Stimulated activated CD4-positive, alpha-beta T cell treated with anti-CD3 and anti-CD28 coated beads, Interleukin-1b, Interleukin-23, amount 100 ng/mL, for 4 hours (primary cell): ENCODE measurements at places on chromosomes 1 and 21.
A peak's percentile ranks its signal among the peaks of the same experiment; 100 is the strongest.

DNA sequence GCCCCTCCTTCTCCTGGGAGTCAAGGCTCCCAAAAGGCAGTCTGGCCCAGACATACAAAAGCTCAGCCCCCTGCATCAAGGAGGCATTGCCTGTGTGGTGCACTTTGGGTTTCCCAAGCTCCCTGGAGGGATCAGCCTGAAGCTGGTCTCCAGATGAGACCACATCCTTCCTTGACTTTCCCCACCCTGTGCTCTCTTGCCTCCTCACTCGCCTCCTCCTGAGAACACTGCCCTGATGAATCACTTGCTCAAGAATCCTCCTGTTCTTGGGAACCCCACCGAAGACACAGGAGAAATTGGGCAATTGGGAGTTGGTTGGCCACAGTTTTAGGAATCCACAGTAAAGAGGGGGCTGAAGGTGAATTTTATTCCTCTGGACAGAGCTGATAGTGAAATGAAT is 34.8 kb upstream of the LYST start:
- no peak for DNase-seq

DNA sequence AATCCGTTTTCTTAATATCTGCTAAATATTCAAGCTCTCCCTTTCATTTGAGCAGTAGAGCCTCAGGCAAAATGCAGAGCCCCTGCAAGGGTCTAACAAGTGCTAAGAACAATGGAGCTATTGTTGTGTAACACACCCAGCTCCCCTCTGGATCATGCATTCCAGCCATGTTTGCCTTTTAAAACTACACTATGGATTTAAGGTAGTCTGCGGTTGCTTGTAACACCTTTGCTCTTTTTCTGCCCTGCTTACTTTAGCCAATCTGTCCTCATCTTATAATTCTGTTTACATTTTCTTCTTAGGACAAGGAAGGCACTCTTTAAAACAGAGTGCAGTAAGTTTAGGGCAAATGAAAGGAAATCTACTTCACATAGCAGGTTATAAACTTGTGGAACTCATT is 60.0 kb upstream of the C1orf105 start:
- no peak for DNase-seq

DNA sequence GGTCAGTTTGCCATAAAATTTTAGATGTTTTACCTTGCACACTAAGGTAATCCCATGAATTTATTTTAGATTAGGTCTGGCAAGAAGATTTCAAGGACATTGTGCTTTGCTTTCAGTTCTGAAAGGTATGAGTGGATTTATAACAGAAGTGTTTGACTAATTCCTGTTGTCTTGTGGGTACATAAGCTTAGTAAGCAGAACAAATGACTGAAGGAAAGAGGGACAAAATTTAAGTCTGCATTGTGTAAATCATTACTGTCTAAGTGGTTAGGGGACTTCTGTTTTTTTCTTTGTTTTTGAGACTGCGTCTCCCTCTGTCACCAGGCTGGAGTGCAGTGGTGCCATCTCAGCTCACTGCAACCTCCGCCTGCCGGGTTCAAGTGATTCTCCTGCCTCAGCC is 60.1 kb downstream of the PKN2 start:
- DNase-seq: no peak

DNA sequence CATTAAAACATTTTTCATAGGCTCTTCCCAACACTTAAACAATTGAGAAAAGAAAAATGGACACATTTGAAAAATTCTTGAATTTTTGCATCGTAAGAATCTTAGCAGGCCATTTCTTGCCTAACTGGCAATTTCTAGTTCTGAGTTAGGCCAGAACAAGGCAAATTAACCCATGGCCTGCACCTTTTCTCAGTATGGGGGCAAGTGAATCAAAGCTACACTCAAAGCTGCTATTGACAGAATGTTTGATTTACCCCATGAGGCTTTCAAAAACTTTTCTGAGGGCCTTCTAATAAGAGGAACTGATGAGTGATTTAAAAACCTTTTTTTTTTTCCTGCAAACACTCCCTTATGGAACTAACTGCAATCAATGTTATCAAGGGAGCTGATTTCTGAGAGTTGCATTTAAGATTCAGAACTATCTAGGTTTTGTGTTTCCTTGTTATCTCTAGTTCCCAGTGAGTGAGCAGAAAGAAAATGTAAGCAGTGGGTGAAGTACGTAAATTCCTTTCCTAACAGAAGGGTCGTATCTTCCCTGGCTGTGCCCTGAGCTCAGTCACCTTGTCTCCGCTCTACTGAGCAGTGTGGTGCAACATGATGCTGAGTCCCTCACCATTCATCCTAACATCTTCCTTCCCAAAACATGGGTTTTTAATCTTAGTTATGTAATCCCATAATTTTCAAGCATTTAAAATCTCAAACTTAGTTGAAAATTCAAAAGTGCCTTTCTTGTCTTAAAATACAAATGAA is 353.7 kb downstream of the DPYD start:
- no peak for DNase-seq

DNA sequence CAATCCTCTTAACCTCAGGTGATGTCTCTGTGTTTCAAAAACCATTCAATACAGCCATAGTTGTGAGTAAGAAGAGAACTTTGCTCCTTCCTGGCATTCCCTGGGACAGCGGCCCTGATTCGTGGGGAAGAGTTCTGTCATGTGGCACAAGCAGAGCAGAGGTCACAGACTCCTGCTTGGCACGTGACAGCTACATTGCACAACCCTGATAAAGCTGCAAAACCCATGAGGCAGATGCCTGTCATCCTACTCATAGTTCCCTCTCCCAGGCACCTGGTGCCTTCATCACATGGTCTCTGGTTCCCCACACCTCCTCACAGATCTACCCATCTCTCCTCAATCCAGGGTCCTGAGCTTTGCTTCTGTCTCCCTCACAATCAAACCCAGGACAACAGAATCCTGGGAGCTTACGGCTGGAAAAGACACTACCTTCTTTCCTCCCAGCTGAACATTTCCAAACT is 70.8 kb downstream of the PLPP3 start:
- no peak for DNase-seq

GRCh38 chr1:119914071-119914470 is 17.8 kb upstream of the ADAM30 start:
- no peak for DNase-seq

DNA sequence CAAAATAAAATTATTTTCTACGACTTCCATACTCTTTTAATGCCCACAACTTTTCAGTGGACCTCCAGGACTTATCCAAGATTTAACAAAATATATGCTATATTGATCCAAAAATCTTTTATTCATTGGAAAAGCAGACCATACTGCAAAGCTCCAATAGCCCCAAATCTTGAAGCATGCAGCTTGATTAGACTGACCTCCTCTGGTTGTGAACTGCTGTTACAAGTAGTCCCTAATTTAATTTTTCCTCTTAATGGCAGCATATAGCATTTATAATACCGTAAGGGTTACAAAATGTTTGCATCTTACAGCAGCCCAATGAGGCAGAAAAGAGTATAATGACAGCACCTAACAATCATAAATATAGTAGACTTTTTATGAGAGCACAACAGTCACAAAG is 49.8 kb downstream of the TPR start:
- DNase-seq: no peak

DNA sequence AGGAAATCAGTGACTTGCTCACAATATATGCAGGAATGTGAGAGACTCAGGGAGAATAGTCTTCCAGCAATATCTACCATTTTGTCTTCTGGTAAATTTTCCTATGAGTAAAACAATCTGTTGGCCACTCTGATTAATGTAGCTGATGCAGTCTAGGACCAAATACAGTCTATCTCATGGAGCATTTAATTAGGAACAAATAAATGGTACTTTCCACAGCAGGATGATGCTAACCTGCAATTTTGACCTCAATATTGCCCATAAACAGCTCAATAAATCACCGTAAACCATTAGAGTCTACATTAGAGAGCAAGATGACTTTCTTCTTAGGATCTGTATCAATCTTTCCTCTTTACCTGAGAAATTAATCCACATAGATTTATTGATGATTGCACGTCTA is 567.7 kb upstream of the B3GALT2 start:
- DNase-seq: no peak

DNA sequence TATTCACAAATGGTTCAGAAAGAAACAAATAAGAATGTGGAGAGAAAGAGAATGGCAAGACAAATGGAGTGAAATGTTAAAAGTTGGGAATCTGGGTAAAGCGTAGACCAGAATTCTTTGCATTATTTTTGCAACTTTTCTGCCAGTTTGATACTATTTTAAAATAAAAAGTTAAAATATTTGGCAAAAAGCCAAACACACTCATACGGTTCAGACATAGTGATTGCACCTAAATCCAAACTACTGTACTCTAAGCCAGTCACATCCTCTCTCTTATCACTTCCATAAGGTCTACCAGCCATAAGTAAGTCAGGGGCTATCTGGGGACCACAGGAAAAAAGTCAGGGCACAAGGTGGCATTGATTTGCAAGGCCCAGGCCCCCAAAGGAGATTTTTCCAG is 14.4 kb downstream of the STUM start:
- no peak for DNase-seq

DNA sequence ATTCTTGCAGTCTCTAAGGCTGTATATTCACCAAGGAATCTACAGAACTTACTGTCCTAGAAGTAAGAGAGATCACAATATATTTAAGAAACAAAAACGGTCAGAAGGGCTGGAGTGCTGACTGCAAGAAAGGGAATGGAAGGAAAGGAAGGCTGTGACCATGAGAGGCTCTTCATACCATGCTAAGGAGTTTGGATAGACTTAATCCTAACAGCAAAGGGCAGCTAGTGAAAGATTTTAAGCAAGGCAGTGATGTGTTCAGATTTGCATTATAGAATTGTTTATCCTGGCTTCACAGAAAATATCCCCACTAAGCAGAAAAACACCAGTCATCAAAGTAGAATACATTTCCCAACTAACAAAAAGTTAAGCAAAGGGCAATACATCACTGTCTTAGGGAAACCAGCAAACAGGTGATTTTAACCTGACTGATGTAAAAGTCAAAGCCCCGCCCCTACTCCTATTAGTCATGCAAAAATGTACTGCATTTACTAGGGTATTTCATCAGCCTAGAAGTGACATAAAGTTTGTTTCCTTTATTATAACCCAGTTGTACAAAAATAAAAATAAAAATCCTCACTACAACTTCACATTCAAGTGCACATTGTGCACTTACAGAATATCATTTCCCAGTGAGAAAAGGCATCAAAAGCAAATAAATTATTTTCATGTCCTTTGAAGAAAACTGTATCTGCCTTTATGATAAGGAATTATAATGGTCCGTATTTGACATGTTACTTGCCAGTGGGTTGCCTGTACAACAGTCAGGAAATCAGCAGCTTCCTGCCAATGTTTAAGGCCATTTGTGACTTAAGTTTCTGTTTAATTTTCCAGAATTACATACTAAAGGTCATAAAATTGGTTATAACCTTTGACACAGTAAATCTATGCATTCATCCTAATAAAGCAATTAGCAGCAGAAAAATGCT is 17.2 kb downstream of the JAK1 start:
- peak; percentile 45 for DNase-seq

- no peak for DNase-seq
These were observed 28.2 kb downstream of the BATF3 start for GRCh38 chr1:212671342-212672031.

GRCh38 chr1:110890474-110891196 is 17.7 kb downstream of the CD53 start:
- DNase-seq: no peak

GRCh38 chr1:14100444-14100843 is 400.5 kb downstream of the PRDM2 start:
- DNase-seq: no peak

DNA sequence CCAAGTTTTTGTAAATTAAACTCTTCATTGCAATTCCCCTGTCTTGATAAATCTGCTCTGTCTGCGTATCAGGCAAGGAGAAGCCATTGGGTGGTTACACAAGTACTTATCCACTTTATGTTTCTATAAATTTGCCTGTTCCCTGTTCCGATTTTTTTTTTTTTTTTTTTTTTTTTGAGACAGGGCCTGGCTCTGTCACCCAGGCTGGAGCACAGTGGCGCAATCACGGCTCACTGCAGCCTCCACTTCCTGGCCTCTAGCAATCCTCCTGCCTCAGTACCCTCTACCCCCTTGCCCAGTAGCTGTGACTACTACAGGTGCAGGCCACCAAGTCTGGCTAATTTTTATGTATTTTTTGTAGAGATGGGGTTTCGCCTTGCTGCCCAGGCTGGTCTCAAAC is 11.1 kb upstream of the CSRP1 start:
- DNase-seq: no peak

DNA sequence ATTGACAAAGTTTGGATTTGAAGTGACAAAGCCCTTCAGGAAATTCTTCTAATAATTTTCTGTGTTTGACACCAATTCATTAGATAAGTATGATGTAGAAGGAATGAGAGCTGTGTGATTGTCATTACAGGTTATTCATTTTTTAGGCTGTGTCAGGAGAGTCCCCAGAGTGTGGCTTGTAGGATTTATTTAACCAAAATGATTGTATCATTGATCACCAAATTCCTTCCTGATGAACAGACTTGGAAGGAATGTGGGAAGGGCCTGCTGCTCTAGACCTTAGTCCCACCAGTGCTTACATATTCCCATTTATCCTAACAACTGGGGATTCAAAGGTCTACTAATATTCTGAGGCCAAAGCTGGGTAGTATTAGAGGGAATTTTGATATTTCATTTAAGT is 383.3 kb upstream of the KAZN start:
- DNase-seq: no peak

GRCh38 chr1:79074975-79075374 is 68.4 kb upstream of the ADGRL4 start:
- DNase-seq: no peak

DNA sequence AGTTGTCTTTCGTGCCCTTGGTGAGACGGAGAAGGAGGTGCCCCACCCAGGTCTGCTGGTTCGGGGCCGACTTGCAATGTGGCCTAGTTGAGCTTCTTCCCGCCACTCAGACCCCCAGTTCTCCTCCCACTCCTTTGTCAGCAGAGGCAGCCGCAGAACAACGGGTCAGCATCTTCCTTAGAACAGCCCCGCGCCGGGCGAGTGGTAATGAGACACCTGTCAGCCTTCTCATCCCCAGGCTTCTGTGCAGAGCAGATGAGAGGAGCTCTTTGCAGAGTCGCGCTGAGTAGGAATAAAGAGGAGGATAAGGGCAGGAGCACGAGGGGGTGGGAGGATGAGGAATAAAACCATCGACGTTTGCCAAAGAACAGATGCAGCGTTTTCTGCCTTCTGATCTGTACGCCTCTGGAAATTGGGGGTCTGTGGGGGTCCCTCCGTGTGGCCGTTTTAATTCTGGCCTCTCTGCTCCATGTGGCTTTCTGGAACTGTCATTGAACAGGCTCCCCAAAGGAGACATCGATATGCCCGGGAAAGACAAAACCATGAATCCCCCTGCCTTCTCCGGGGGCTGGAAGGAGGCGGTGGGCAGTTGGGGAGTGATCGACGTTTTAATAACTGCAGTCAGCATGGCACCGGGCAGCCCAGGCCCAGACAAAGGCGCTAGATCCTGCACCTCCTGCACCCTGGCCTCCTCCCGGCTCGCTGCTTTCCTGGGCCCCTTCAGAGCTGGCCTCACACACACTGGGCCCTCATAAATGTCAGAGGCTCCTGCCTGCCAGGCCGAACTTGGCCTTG is 27.5 kb upstream of the IGSF21 start:
- no peak for DNase-seq

DNA sequence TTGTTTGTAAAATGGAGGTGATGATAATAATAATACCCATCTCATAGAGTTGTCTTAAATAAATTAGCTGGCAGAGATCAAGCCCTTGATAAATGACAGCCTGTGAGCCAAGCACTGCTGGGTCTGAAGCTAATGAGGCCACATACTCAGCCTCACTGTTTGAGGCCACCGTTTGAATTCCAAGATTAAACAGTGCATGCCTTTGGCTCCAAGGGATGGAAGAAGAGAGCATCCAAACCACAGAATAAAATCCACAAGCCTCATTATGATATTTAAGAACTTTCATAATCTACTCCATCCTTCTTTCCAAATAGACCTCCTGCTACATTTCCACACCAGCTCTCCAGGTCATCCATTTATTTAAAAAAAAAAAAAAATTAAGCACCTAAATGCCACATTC is 29.0 kb downstream of the TGFBR3 start:
- no peak for DNase-seq
